ENCODE measurements at places on chromosomes 11 and 22.

- no peak for DNase-seq
These were observed 1151.2 kb upstream of the CCDC90B start for GRCh38 chr11:84437071-84437980.

GRCh38 chr11:102781676-102782075 lies 1.2 kb upstream of the MMP10 start:
- DNase-seq, result no peak

DNA sequence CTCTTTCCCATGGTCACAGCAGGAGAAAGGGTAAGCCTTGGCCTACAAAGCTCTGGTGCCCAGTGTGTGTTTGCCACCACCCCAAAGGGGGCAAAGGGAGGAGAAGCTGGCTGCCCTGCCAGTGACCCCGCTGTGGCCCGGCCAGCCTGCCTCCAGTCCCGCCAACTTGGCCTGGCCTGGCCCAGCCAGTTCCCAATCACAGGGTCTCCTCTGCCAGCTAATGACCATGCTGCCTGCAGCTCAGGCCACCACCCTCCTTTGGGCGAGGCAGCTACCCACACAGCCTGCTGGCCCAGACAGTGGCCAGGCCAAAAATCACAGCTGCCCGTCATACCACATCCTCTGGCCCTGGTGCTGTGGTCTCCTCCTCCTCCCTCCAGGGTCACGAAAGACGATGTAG lies 5.1 kb downstream of the GDPD5 start:
- no peak for DNase-seq

DNA sequence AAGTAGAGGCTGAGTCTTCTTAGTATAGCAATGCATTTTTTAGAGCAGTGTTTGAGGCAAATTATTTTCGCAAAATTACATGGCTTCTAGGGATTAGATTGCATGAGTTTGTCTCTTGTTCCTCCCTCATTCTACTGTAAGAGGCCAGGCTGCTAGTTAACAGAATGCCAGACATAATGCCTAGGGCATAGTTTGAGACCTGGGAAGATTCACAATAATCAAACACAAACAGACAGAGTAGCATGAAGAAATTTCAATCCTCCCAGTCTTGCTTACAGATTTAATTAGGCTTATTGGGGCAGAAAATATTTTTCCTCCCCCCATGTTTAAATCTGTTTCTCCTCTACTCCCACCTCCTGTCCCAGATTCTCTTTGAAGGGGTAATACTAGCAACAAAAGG lies 48.3 kb downstream of the ARHGEF12 start:
- no peak for DNase-seq

GRCh38 chr22:49574205-49574880 lies 253.3 kb downstream of the BRD1 start:
- no peak for DNase-seq

Measured in LoVo (cell line).